Calu3 (cell line): ENCODE measurements at places on chromosomes 13 and 19. TPM values are rescaled to one million over a fixed set of nuclear protein-coding genes. Genes with fewer than 3 reads are reported as not detected.

- H3K27me3 ChIP-seq, result no peaks in the 10 kb centered on the region
- no peak for DNase-seq
- H3K36me3 ChIP-seq, result peaks cover 5% of the 10 kb centered on the region
- no peak overlapping the region for H3K27ac ChIP-seq
- H3K4me3 ChIP-seq, result no peak overlapping the region
Measured at GRCh38 chr13:110531671-110532083, 29.8 kb downstream of the RAB20 start.

DNA sequence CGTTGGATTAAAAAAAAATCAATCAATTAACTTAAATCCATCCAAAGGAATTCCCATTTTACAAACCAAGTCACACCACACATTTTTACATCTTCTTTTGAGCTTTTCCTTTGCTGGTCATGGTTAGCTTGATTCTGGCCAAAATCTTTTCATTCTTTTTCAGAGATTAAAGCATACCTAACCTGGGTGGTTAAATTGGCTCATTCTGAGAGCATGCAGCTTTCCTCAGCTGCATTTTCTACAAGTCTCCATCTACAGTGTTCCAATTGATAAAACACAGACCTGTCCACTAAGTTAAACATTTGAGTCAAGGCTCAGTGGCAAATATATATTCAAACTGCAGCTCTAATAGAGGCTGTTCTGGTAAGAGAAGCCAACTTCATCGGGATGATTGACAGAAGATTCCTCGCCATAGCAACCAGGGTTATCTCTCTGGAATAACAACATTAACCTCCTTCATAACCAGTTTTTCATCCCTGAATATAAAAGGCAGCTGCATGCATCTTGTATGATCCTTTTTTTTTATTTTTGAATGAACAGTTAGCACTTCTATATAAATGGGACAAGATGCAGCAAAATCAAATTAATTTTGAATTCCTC, 106.2 kb downstream of the DNAJC15 start:
- H3K4me1 ChIP-seq, result no peaks in the 10 kb centered on the region
- H3K27me3 ChIP-seq, result peaks cover 21% of the 10 kb centered on the region
- H3K4me3 ChIP-seq, result no peak overlapping the region
- H3K36me3 ChIP-seq, result no peaks in the 10 kb centered on the region
- DNase-seq, result no peak

- no peak overlapping the region for H3K27ac ChIP-seq
- no peak overlapping the region for H3K4me3 ChIP-seq
- H3K4me1 ChIP-seq, result no peaks in the 10 kb centered on the region
Measured at GRCh38 chr19:27676334-27676733, 1536.6 kb downstream of the UQCRFS1 start.

- no peaks in the 10 kb centered on the region for H3K4me1 ChIP-seq
- H3K36me3 ChIP-seq, result no peaks in the 10 kb centered on the region
- DNase-seq, result no peak
Measured at GRCh38 chr13:56773148-56773547, 367.6 kb upstream of the PRR20A start.

- H3K27me3 ChIP-seq, result peaks cover 78% of the 10 kb centered on the region
- H3K36me3 ChIP-seq, result no peaks in the 10 kb centered on the region
- no peak within 1 kb of the TSS for H3K4me3 ChIP-seq
Measured at GRCh38 chr19:54312436-54313377, at the start of gene LILRA5. LILRA5 (minus strand) TSS chr19:54313166; CDS start chr19:54313019, 147 bp downstream.

DNA sequence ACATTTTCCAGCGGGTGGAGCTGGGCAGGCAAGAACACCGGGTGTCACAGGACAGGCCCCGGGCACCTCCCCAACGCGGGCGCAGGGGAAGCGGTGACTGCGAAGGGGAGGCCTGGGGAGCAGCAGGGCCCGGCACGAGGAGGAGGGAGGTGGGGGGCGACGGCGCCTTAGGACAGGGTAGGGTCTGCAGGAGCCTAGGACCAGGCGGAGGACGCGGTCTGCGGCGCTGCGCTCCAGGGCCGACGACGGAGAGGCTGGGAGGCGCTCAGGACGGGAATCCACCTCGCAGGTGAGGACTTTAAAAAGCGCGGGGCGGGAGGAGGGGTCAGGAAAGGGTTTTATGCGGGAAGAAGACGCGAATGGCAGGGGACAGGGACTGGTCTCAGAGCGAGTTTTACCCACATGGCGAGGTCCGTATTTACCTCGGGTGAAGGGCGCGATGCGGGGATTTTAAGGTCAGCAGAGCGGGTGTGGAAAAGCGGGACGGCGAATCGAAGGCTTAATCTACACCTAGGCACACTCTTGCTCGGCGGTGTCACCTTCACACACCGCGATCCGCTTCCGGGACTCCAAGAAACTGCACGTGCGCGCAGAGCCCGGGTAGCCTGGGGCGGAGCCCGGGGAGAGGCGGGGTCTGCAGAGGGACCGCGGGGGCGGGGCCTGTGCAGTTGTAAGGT, 13.5 kb downstream of the ERVV-2 start:
- H3K36me3 ChIP-seq, result no peaks in the 10 kb centered on the region
- no peaks in the 10 kb centered on the region for H3K4me1 ChIP-seq
- H3K27me3 ChIP-seq, result no peaks in the 10 kb centered on the region
- no peak overlapping the region for H3K4me3 ChIP-seq
- H3K27ac ChIP-seq, result no peak overlapping the region

- no peak for DNase-seq
- no peaks in the 10 kb centered on the region for H3K36me3 ChIP-seq
- no peaks in the 10 kb centered on the region for H3K27me3 ChIP-seq
- H3K27ac ChIP-seq, result no peak overlapping the region
- H3K4me1 ChIP-seq, result no peaks in the 10 kb centered on the region
Measured at GRCh38 chr13:111327730-111328573, 7.5 kb downstream of the TEX29 start.

GRCh38 chr19:13430790-13431582, 75.3 kb downstream of the CACNA1A start:
- H3K4me1 ChIP-seq, result no peaks in the 10 kb centered on the region
- peak; percentile 56 for DNase-seq
- H3K27me3 ChIP-seq, result peaks cover 29% of the 10 kb centered on the region
- H3K4me3 ChIP-seq, result no peak overlapping the region
- no peaks in the 10 kb centered on the region for H3K36me3 ChIP-seq
- H3K27ac ChIP-seq, result no peak overlapping the region

DNA sequence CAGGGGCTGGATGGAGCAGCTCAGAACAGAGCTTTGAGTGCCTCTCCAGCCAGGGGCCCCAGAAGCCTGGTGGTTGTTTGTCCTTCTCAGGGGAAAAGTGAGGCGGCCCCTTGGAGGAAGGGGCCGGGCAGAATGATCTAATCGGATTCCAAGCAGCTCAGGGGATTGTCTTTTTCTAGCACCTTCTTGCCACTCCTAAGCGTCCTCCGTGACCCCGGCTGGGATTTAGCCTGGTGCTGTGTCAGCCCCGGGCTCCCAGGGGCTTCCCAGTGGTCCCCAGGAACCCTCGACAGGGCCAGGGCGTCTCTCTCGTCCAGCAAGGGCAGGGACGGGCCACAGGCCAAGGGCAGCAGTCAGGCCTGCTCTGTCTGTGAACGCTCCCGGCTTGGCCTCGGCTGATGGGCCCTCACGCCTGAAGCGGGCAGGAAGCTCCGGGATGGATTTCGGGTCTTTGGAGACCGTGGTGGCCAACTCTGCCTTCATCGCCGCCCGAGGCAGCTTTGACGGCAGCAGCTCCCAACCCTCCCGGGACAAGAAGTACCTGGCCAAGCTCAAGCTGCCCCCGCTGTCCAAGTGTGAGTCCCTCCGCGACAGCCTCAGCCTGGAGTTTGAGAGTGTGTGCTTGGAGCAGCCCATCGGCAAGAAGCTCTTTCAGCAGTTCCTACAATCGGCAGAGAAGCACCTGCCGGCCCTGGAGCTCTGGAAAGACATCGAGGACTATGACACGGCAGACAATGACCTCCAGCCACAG, at the start of gene GRK1:
Gene GRK1 (plus strand): TSS at position 269 of the 751 bp plus-strand sequence. CDS start 168 bp downstream, at position 437.
- no peaks in the 10 kb centered on the region for H3K36me3 ChIP-seq
- no peak for DNase-seq
- no peak within 1 kb of the TSS for H3K4me3 ChIP-seq
- H3K27ac ChIP-seq, result no peak within 1 kb of the TSS
- H3K27me3 ChIP-seq, result peaks cover 12% of the 10 kb centered on the region
- no peaks in the 10 kb centered on the region for H3K4me1 ChIP-seq

DNA sequence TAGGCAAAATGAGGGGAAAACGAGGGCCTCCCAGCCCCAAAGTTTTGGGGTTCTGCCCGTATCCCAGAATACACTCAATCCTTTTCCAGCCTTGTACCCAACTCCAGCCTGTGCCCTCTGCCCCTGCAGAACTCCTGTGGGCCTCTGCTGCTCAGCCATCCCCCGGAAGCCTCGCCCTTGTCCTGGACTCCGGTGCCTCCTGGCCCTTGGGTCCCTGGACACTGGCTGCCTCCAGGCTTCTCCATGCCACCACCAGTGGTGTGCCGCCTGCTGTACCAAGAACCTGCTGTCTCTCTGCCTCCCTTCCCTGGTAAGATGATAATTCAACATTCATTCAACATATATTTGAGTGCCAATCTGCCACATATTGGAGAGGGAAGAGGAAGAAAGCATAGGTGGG, 3.8 kb downstream of the DMRTC2 start:
- H3K4me3 ChIP-seq, result no peak overlapping the region
- H3K36me3 ChIP-seq, result no peaks in the 10 kb centered on the region
- H3K27me3 ChIP-seq, result peaks cover 88% of the 10 kb centered on the region
- H3K27ac ChIP-seq, result no peak overlapping the region
- H3K4me1 ChIP-seq, result peaks cover under 1% of the 10 kb centered on the region
- DNase-seq, result no peak

DNA sequence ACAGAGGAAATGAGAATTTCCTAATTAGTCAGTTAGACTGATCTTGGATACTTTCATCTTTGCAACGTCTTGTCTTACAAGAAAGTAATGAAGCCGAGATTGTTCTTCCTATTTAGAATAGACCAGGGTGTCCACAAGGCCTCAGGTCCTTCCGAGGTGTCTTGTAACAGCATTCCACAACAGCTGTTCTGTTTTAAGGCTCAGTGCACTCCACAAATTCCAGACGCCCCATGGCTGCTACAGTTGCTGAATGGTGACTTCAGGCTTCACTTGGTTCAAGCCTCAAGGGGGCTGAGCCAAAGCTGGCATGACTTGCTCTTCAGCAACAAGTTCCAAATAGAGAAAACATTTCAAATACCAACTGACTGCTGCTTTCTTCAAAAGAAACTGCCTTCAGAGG, 143.4 kb downstream of the SHISA2 start:
- H3K4me3 ChIP-seq, result no peak overlapping the region
- H3K4me1 ChIP-seq, result no peaks in the 10 kb centered on the region
- H3K27me3 ChIP-seq, result no peaks in the 10 kb centered on the region
- no peak overlapping the region for H3K27ac ChIP-seq
- no peak for DNase-seq

DNA sequence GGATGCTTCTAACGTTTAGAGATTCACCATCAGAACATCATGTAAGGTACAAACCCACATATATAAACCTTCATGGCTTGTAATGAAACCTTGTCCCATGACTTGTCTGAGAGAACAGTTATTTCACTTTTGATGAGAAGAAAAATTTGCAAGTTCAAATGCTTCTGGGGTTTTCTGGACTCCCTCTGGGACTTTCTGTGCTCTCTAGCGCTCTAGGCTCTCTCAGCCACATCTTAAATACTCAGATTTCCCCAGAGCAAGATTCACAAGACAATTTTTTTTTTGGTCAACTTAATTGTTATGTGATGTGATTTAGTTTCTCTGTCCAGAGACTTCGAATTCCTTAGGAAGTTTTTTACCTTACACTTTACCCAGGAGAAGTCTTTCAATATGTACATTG, 282.8 kb upstream of the EDNRB start:
- H3K27me3 ChIP-seq, result no peaks in the 10 kb centered on the region
- DNase-seq, result no peak
- no peaks in the 10 kb centered on the region for H3K4me1 ChIP-seq
- no peak overlapping the region for H3K27ac ChIP-seq

DNA sequence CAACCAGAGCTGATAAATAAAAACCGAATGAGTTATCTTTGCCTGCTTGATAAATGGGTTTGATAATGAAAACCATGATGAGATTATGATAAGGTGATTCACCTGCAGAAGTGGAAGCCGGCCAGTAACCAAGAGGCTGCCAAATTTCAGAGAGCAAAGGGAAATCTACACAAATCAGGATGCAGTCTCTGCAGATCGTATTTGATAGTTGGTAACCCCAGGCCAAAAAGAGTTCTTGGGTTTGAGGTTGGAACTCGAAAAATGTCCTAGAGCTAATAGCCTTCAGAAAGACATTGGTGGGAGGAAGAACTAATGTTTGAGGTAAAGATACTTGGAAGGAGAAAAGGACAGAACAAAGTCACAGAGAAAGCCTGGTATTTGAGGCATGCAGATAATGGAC, 9.6 kb upstream of the LATS2 start:
- no peak for DNase-seq
- H3K4me1 ChIP-seq, result no peaks in the 10 kb centered on the region
- no peak overlapping the region for H3K27ac ChIP-seq
- H3K4me3 ChIP-seq, result no peak overlapping the region
- H3K27me3 ChIP-seq, result no peaks in the 10 kb centered on the region
- no peaks in the 10 kb centered on the region for H3K36me3 ChIP-seq

- H3K27me3 ChIP-seq, result no peaks in the 10 kb centered on the region
- no peaks in the 10 kb centered on the region for H3K36me3 ChIP-seq
- H3K4me3 ChIP-seq, result no peak overlapping the region
- DNase-seq, result no peak
Measured at GRCh38 chr13:78032132-78032531, 113.5 kb upstream of the EDNRB start.

DNA sequence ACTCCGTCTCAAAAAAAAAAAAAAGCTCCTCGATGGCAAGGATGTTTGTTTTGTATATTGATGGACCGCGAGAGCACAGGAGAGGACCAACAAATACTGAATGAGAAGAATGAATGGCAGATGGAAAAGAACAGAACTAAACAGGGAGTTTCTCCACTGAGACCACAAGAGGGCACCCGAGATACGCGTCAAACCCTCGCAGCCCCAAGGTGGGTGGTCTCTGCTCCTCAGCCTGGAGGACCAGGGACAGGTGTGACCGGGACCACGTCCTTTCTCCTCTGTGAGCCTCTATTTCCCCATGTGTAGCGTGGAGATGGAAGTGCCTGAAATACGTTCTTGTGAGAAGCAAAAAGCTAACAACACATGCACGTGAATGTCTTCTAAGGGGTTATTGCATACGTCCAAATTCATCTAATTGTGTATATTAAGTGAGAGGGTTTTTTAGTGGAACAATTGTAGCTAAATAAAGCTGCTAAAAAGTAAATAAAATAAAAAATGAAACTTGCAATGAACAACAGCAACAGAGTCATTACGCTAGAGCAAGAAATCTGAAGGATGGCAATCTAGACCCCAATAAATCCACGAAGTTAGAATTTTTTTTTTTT, 8.3 kb upstream of the CDC42EP5 start:
- peak; percentile 62 for DNase-seq
- H3K4me3 ChIP-seq, result no peak overlapping the region
- no peaks in the 10 kb centered on the region for H3K4me1 ChIP-seq
- H3K27ac ChIP-seq, result no peak overlapping the region
- H3K36me3 ChIP-seq, result no peaks in the 10 kb centered on the region

The KLK10 gene
- 24.2 and 32.9 TPM in 2 replicates for total RNA-seq

The IL17D gene
- 0.39 and 1.3 TPM in 2 replicates for total RNA-seq

The RTBDN gene
- not detected in 2 replicates for total RNA-seq

The CYP2A6 gene
- total RNA-seq, result not detected in 2 replicates

The DMKN gene
- total RNA-seq, result 218 and 224 TPM in 2 replicates

The ATP4B gene
- total RNA-seq, result not detected in 2 replicates
